Right forelimb (tissue), 1 donor: ENCODE measurements at places on chromosomes 6 and 20.

GRCh38 chr6:157249826-157250225, 73.5 kb downstream of the TMEM242 start:
- no peak for DNase-seq

DNA sequence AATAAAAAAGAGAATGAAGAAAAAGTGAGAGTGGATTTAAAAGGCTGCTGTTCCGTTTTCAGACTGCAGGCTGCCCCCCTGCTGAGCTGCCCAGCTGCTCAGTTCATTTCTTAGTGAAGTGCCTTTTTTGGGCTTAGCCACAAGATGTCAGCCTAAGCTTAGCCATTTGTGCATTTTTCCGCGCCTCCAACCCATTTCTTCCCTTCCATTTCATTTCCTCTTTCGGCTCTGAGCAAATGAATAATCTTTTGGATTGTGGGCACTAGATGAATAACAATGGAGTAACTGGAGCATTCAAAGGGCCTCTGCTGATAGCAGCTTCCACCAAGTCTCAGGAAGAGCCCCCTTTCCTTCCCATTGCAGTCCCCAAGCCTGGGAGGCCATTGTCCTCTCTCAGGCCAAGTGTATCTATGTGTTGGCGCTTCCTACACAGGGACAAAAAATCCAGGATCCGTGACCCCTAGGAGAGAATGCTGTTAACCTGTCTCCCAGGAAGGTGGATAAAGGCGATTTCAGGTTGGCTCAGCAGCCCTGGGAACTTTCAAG, 83.5 kb upstream of the SPTLC3 start:
- DNase-seq: peak; percentile 71

- DNase-seq: no peak
These were observed 119.5 kb downstream of the PHACTR3 start for GRCh38 chr20:59723607-59724456.

GRCh38 chr6:8135276-8135675, 32.9 kb upstream of the EEF1E1 start:
- DNase-seq: no peak

- no peak for DNase-seq
These were observed 916 bp downstream of the SOX18 start for GRCh38 chr20:64048402-64049044.

- no peak for DNase-seq
These were observed 38.0 kb downstream of the CDYL start for GRCh38 chr6:4814212-4814611.

GRCh38 chr20:48489046-48489463, 338.7 kb downstream of the PREX1 start:
- no peak for DNase-seq

DNA sequence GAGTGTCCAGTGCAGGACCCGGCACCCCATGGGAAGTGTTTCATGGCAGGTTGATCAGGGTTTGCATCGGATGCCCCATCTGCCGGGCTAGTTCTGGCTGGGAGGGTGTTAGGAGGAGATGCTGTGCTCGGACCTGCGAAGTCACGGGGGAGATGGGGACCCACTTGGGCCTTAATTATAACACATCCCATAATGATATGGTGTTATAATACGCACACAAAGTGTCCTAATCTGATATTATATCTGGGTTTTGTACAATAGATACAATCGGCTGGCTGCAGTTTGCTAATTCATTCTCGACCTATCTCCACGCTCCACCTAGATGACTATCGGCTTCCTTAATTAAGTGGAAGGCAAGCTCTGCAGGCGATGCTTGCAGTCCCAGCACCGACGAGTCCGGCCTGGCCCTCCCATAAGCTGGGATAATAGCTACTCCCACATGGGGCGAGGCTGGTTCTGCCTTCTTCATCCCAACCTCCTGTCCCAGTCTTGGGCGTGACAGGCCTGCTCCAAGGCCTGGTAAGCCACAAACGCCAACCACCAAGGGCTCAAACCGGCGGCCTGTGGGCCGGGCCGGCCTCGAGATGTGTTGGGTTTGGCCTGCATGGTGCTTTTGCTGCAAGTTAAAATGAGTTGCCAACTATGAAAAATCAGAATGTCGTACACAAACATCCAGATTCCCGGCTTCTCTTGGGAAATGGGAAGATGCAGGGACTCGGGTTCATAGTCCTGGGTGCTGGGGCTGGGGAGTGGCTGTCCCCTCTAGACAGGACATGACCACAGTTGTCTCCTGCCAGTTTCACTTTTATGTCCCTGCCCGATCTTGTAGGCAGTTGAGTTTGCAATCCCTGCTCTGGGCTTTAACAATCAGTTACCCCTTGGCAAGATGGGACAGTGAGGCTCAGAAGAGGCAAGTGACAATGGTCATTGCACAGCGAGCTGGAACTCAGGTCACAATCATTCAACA, 32.7 kb downstream of the CEBPB start:
- DNase-seq: no peak

DNA sequence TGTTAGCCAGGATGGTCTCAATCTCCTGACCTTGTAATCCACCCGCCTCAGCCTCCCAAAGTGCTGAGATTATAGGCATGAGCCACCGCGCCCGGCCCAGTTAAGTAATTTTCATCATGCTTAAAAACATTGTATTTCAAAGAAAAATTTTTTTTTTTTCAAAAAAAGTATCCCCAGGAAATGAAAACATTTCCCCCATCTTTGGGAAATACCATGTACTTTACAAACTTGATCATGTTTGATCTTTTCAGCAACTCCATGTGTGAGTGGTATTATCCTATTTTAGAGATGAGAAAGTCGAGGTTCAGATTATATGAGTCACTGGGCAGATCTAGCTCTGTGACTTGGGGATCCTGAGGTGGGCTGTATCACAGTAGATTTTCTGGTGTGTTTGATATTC, 11.8 kb downstream of the CHMP4B start:
- DNase-seq: no peak

DNA sequence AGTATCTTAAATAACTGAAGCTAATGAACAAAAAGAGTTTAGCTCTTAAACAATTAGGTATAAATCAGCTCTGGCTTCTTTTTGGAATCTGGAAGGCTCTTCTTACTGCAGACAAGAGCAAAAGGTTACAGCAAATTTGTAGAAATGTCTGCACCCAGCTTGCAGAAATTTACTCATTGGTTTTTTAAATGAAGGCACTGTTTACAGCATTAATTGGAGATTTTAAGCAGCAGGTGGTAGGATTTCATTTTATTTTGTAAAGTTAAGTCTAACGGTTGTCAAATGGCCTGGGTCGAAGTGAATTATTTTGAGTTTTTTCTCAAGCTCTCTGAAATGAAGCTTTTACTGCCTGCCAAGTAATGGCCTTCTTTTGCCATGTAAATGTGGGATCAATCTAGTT, 102.1 kb downstream of the NRSN1 start:
- no peak for DNase-seq

GRCh38 chr6:85364344-85364743, 85.5 kb upstream of the NT5E start:
- no peak for DNase-seq

DNA sequence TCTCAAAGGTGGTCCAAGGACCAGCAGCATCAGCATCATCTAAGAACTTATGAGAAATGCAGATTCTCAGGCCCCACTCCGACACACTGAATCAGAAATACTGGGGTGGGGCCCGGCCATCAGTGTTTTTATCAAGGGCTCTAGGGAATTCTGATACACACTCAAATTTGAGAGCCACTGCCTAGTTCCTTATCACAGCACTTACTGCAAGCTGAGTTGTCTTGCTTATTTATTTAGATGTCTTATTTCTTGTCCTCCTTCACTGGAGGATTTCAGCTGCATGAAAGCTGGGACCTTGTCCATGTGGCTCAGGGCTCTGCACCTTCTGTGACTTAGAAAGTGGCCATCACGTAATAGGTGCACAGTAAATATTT, 139.4 kb upstream of the RREB1 start:
- DNase-seq: no peak

DNA sequence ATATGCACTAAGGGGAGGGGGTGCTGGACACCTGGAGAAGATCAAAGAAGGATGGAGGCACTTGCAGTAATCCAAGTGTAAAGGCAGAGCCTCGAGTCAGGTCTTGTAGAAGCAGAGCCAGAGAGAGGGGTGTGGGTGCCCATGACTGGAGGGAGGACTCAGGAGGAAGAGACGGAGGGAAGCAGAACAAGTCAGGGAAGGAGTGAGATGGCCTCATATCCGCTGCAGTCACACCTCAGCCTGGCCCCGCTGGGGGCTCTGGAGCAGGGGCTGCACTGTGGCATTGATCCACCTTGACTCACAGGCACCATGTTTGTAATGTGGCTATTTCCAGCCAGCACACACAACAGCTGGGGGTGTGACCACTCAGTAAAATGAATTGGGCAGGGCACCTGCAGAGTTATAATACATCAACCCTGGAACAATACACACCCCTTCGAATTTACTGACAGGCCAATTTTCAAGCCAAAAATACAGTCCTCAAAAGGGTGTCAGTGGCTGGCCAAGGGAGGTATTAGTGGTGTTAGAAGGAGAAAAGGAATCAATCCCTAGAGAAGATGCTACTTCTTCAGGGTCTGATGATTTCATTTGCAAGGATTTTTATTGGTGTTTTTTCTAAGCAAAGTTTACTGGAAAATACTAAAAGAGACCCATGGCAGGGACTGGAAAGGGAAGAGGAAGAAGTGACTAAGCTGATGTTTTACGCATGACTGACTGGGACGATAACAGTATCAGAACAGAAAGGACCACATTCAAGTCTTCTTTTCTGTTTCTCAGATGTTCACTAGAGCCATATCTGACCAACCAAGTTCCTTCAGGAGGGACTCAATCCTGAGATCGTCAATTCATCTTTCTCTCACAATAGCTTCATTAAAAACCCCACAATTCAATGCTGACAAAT, 18.9 kb upstream of the NXT1 start:
- no peak for DNase-seq

DNA sequence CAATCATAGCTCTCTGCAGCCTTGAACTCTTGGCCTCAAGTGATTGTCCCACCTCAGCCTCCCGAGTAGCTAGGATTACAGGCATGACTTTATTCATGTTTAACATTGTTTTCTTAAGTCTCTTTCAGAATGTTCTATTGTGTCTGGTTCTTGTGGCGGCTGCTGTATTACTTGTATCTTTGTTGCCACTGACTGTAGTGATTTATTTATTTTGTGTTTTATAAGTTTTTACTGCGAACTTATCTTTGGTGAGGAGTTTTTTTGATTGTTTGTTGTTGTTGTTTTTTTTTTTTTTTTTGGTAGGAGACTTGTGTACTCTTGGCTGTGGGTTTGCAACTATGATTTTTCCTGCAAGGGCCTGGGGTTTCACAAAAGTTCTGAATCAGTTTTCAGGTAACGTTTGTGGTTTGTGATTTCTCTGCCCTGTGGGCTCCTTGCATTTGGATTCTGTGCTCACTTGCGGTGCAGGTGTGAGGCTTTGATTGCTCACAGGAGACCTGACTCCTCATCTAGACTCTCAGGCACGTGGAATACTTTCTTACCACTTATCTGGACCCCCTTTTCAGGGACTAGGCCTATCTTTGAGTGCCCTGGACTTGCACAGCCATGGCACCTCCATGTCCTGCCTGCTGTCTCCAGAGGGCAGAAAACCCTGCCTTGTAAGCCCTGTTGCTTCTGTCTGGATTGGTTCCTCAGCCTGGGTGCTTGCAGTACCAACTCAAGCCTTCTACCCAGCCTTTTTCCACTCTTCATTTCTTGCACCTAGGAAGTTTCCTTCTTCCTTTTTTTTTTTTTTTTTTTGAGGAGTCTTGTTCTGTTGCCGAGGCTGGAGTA, 25.2 kb downstream of the KIF25 start:
- no peak for DNase-seq

- DNase-seq: no peak
These were observed 23.3 kb upstream of the NHSL1 start for GRCh38 chr6:138522611-138523010.

- DNase-seq: no peak
These were observed 71.2 kb downstream of the LY86 start for GRCh38 chr6:6659600-6660327.

- DNase-seq: no peak
These were observed 83.7 kb upstream of the TRAF3IP2 start for GRCh38 chr6:111689419-111689818.

GRCh38 chr6:143195349-143195845, 134.7 kb downstream of the AIG1 start:
- DNase-seq: no peak

GRCh38 chr6:53339424-53339823, 9.3 kb downstream of the ELOVL5 start:
- no peak for DNase-seq

- DNase-seq: no peak
These were observed 61.4 kb downstream of the TXLNB start for GRCh38 chr6:139230391-139230840.

- DNase-seq: no peak
These were observed 2.9 kb upstream of the TDRD6 start for GRCh38 chr6:46684771-46685170.

- peak; percentile 19 for DNase-seq
These were observed 98.6 kb upstream of the MRPS10 start for GRCh38 chr6:42315991-42316970.

GRCh38 chr6:3898265-3898994, 49.3 kb downstream of the FAM50B start:
- no peak for DNase-seq

DNA sequence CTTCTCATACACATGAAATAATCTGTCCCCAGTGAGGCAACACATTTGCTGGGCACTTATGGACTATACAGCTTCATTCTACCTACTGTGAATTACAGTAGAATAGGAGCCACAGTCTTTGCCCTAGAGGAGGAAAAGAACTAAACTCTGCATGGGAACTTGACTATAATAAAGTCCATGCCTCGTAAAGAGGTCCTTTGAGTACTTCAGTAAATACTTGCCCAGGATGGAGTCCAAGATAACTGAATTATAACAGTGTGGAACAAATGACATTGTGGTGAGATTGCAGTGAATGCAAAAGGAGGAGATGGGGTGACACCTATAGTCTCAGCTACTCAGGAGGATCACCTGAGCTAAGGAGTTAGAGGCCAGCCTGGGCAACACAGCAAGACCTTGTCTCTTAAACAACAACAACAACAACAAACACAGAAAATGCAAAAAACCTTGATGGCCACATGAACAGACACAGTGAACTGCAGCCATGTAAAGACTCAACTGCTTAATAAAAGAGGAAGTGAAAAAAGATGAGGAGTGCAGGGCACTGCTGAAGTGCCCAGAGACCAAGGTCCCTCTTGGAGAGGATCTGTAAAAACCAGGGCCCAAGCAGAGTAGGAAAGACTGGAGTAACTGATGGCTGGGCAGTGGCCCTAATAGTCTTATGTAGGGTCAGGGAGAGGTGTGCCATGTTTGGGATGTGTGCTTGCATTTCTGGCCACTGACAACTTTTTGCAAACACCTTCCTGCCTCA, 3.7 kb downstream of the MRPS18A start:
- DNase-seq: no peak

GRCh38 chr20:58515233-58516212, at the start of gene APCDD1L:
TSS of gene APCDD1L (minus strand) at chr20:58515399. CDS start at chr20:58514707, 692 bp downstream.
- peak; percentile 66 for DNase-seq

GRCh38 chr6:132418235-132418965, 17.1 kb upstream of the MOXD1 start:
- DNase-seq: no peak
